ENCODE measurements at places on chromosomes 2 and 18.

DNA sequence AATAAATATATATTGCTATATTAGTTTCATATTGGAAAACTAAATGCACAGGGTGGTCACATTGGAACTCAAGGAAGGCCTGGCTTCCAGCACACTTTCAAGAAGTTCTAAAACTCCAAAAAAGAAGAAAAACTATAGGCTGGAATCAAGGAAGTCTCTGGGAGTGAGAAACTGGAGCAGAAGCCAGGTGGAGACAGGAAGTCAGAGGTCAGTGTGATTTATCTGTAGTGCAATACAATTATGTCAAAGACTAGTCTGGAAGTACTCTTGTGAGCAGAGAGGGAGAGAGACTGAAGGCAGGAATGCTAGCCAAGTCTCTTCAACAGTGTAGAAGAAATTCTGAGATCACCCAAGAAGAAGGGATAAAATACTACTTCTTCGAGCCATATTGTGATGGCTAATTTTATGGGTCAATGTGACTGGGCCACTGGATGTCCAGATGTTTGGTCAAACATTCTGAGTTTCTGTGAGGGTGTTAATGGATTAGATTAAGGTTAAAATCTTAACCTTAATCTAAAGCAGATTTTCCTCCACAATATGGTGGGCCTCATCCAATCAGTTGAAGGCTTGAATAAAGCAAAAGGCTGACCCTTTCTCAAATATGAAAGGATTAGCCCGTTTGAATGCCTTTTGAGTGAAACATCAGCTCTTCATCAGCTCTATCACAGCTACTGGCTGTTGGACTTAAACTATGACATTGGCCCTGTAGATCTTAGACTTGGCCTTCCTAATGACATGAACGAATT lies 208.0 kb downstream of the TDRD15 start:
- no peak for DNase-seq

DNA sequence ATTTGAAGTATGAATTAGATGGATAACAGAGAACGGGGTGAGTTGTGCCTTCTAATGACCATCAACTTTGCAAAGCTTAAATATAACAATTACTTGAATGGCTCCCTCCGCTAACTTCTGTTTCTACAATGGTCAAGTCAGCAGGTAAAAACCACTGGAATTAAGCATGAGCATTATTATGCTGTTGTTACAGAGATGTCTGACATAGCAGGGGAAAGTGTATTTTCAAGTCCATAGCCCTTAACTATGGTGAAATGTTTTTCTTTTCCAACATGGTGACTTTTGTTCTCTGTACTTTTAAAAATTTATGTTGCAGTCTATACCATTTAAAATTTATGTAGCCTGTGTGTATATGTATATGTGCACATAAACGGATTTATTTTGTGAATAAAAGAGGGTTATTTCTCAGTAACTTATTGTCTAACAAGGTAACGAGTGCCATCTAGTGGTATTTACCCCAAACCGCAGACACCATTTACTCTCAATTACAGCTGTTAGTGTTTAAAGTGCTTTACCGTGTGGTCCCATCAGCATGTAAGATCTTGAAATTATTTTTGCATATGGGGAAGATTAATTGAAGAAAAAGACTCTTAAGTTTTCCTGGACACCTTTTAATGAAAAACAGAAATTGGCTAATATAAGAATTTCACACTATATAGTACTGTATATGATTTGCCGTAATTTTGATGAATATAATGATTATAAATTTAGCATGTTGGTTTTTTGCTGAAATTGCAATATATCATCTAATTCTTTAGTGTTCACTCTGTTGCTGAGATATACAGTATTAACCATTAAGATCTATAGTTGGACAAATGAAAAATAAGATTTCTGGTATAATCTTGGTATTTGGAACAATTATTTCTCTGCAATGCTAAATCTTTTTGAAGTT lies 78.2 kb downstream of the UBE2E3 start:
- peak; percentile 28 for DNase-seq

DNA sequence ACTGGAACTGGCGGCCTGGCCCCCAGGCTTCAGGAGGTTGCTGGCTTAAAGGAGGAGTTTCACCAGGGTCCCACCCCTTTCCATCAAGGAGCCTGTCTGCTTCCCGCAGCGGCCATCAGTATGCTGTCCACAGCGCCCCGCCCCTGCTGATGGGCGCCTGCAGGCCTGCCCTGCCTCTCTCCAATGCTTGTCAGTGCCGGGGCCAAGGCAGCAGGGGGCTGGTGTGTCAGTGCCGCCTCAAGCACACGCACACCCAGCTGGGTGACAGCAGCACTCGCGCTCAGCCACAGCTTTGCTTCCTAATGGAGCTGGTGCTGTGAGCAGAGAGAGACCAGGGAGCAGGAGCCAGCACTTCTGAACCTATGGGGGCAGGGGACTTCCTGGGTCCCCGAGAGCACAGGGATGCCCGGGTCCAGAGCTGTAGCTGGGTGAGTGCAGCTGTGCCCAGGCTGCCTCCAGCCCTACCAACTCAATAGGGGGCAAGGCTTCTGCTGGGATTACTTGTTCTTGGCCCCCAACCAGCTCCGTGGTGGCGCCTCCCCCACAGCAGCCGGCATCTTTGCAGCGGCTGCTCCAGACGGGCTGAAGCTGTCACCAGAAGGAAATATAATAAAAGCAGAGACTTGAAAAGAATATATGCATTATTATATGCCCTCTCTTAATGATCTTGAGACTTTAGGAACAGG lies 377.2 kb upstream of the LRATD1 start:
- no peak for DNase-seq

DNA sequence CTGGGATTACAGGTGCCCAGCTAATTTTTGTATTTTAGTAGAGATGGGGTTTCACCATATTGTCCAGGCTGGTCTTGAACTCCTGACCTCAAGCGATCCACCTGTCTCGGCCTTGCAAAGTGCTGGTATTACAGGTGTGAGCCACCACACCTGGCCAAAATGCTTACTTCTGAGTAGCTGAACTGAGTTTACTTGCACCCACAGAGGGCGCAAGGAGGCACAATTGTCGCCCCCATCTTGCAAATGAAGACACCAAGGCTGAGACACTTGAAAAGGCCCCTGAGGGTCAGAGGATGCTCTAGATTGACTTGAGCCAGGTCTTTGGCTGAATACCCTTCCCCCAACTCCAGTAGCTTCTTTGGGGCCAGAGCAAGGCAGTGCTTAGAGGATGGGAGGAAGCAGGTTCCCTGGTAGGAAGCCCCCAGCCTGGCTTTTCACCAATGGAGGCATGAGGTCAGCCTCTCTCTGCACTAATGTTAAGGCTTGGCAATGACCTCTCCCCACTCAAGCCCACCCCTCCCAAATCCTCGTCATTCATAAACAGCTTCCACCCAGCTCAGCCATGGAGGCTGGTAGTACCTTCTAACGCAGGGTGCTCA lies 14.5 kb upstream of the KIF1A start:
- DNase-seq: no peak

DNA sequence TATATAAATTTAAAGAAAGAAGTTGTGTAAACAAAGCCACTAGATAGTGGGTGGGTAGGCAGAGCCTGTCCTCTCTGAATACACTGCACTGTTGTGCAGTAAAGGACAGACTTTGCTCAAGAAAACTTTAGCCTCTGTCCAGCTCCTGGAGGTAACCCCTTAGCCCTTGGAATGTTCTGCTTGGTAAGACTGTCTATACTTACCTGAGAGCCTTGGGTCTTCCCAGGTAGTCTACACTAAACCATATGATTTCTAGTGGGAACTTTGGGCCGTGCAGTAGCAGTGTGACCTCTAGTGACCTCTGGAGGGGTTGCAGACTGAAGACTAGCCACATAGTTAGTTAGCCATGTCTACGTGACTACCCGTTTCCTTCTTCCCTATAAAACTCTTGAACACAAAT lies 678.3 kb upstream of the NRXN1 start:
- DNase-seq: no peak

DNA sequence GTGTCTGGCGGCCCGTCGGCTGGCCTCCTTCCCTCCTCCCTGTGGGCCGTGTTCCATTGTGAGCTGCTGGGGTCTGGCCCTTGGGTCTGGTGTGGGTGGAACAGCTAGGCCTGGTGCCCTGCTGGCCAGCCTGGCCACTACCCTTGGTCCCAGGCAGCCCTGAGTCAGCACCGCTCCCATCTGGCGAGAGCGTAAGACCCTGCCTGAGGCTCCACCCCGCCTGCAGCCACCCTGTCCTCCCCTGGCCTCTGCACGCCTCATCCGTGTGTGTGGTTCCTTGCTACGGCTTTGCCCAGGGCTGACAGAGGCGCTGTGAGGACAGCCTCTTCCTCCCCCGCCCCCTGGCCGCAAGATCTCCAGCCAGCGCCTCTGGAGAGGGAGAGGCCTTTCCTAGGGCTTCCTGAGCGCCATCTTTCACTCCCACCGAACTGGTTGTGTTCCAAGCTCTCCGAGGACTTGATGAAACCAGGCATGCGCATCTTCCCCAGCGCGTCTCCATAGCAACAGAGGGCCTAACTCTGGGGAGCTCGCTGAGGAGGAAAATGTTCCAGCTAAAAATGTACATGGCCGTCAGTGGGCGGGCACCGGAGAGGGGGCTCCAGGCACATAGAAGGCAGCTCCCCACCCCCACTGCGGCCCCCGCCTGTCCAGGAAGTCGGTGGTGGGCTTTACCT lies 83.0 kb downstream of the STPG4 start:
- peak; percentile 52 for DNase-seq

Measured in EH (cell line).